Urinary bladder (tissue), 4 donors: ENCODE measurements at places on chromosomes 6 and 20.

DNA sequence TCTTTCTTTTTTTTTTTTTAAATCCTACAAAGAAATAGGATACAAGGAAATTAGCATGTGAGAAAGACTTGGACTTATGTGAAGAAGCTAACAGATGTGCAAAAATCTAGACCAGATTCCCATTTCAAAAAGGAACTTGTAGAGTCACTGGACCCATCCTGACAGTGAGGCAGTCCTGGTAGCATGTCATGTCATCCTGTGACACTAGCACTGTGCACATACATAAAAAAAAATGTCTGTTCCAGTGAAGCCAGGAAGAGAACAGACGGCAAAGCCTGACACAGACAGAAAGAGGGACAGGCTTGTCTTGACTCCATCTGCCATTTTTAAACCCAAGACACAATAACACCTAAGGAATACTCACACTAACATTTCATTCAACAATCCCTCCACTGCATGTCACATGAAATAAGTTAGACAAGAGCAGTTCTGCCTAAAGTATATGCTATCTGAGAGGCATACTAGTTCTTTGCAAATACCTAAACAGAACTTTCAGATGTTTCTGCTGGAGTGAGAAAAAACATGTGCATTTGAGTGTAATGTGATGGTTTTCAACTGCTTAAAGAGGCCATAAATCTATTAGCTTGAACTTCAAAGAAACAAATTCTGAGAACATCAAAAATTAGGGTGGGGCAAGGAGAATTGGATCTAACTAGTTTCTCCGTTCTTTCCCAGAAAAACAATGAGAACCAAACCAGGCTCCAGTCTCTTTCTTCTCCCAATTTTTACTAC, 159.6 kb downstream of the BACH2 start:
- no peak for DNase-seq

DNA sequence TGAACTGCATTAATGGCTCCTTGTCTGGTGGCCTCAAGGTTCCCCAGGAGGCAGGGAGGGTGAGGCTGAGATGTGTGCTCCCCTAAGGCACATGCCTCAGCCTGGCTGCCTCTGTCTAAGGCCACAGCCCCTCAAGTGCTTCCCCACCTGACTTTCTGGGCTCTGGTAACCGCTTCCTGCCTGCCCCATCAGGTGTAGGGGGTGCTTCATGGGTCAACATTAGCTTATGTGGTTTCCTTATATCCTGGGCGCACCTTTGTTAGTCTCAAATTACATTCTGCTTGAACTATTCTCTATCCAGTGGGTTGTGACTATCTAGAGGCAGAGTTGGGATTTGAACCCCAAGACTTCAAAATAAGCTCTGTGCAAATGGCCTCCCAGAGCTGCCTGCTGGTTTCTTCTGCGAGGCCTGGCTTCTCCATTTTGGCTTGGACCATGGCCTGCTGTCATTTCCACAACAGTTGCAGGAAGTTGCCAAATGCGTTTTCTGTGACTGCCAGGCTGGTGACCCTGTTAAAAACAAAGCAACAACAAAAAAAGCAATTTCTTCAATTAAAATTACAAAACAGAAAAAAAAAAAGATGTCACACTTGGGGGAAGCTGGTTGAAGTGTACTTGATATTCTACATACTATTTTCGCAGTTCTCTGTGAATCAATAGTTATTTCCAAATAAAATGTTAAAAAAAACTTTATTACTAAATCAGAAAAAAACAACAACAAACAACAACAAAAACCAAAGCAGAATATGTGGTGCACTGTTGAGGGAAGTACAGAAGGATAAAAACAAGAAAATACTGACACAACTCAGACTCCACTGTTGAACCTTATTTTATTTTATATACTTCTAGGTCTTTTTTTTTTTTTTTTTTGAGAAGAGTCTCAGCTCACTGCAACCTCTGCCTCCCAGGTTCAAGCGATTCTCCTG, 20.0 kb upstream of the ZNFX1 start:
- no peak for DNase-seq

DNA sequence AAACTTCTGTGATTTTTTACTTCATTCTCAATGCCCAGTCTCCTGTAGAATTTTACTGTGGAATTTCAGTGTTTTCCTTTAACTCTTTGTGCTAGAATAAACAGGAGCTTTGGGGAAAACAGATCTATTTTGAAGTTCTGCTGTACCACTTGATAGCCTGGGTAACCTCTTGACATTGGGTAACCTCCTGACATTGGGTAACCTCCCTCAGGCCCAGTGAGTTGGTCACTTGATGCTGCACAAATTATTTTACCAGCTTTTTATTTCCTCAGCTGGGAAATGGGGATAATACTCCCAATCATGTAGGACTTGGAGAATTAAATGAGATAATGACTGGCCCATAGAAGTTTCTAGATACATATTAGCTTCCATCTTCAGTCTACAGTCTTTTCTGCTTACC, 137.3 kb upstream of the TOP1 start:
- DNase-seq, result no peak

- no peak for DNase-seq
Observed at GRCh38 chr6:155454008-155454407, 1.6 kb downstream of the NOX3 start.

DNA sequence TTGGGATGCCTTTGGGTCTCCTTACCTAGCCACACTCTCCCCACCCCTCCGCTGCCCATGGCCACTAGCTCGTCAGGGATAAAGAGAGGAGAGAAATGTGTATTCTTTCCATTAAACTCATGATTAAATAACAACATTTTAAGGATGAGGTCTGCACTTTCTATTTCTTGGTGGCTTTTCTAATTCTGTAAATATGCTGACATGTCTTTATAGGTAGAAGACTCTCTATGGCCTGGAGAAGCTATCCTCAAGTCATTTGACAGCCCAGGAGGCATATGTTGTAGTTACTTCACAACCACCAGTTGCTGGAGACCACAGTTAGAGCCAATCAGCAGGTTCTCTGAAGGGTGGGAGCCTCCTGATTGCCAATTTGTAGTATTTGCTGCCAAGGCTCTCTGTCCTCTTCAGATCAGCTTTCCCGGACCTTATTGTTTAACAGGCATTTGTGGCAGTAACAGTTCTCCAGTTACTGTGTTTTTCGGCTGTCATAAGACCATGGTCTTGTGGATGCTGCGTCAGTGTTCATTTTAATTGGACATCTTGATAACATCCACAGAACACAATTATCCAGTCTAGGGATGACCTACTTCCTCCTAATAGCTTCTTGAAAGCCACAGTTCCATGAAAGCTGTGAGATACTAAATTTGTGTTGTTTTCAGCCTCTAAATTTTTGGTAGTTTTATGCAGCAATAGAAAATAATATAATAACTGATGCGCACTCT, 205.0 kb upstream of the KCNQ5 start:
- no peak for DNase-seq

DNA sequence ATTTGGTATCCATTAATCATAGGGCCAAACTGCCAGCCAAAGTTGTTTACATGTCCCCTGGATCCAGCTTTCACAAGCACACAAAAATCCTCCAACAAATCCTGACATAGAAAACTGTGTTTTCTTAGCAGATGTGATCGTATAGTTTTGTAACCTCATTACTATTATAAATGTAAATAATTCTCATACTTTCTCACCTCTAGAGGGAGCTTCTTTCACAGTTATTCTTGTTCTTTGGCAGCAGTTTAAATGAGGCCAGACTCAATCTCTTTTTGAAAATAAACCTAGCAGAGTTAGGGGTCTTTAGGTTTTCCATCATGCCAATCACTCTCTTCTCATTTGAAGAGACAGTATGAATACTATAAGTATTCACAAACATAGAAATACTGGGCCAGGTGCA, 17.0 kb upstream of the ZNF318 start:
- no peak for DNase-seq

GRCh38 chr6:77987035-77987384, 334.2 kb downstream of the MEI4 start:
- DNase-seq, result no peak

DNA sequence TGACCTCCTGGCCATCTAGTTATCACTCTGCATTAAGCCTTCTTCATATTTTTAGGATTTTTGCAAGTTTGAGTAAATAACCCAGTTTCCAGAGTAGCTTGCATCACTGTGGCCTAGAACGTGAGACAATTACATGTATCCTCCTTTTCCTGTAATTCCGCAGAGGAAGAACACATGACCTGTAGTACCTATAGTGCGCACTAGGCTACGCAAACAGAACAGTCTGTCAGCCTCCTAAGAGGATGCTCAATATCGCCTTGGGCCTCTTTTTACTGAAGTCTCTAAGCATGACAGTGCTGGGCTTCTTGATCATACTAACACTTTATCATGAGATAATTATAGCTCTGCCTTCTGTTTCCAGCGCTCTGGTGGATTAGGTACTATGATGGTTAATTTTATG, 20.2 kb upstream of the NR2E1 start:
- DNase-seq, result no peak

GRCh38 chr20:50149481-50150254, 3.9 kb downstream of the PEDS1 start:
- no peak for DNase-seq

DNA sequence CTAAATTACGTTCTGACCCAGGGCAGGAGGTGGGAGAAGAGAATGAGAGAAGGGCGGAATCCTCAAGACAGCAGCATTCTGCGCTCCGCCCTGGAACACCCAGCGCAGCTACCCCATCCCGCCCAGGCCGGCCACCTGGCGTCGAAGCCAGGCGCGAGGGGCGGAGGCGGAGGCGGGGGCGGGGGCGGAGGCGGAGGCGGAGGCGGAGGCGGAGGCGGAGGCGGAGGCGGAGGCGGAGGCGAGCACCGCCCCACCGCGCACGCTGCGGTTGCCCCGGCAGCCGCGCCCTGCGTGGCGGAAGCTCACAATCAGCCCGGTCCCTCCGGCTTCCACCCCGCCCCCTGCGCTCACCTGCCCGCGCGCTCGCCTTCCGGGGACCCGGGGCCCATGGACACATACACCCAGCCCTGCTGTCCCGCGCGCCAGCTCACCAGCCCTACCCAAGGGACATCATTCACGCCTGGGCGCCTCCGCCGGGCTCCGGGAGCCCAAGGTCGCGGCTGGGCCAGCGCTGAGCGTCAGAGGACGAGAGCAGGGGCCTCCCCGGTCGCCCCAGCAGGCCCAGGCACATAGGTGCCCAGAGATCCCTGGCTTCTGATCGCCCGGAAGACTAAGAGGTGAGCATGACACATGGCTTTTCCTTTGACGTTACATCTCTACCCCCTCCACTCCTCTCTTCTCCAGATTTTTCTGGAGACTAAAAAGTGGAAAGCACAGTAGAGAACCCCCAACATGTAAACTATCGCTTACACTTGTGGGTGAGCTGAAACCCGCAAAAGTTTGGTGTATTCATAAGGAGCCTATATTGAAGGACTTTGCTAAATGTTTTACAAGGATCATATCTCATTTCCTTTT, at the start of gene ANKEF1:
TSS of gene ANKEF1 (plus strand) at position 271 of the 855 bp plus-strand sequence. CDS start 3,315 bp downstream, outside the sequence.
- DNase-seq, result peak; percentile 25

- no peak for DNase-seq
Observed at GRCh38 chr20:4069751-4070150, 54.4 kb upstream of the RNF24 start.

DNA sequence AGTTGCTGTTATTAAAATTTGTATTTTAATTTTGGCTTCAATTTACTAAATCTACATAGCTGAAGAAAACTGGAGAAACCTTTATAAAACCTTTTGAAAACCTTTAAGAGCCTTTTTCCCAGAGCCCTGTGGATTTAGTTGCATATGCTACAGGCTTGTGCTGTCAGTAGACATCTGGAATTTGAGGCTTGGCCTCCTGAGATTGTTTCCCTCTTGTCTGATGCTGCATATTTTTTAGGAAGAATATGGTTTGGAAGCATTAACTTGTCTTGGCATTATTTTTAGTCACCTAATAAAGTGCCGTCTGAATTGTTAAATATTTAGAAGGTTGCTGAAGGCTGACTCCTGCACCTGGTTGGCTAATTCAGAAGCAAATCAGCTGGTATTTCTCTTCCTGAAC, 369.4 kb downstream of the UTRN start:
- no peak for DNase-seq

GRCh38 chr20:38880952-38881735, 45.1 kb upstream of the FAM83D start:
- no peak for DNase-seq

DNA sequence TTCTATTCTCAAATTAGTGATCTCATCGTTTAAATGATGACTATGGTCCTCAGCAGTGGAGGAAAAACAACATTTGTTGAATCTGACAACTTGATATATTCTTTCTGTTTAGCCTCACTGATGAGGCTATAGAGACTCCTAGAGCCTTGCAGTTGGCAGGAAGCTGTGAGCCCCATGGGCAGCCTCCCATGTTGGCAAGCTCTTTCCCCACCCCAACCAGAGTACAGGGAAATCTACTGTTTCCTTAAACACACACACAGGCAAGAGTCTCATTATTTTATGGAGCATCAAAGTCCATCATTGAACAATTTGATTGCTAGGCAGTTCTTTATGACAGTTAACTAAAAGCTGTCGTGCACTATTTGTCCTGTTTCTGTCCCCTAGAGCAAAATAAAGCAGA, 498.2 kb upstream of the CITED2 start:
- DNase-seq, result no peak

DNA sequence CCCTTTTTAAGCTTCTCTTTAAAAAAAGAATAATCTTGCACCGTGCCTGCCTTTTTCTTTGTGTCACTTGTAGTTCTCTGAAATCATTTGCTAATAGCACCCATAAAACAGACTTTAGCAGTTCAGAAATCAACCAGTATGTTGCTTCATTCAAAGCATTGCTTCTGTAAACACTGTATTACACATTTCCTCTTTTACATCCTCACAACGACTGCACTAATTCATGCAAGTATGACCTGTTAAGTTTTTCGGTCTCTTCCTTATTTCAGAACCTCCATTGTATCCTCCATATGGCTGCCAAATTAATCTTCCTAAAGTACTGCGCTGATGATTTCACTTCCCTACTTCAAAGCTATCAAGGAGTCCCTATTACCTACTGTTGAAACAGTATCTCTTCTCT, 142.9 kb upstream of the RNF217 start:
- no peak for DNase-seq

GRCh38 chr6:50141100-50141499, 91.4 kb upstream of the DEFB112 start:
- no peak for DNase-seq

- DNase-seq, result no peak
Observed at GRCh38 chr20:57024849-57025248, 241.6 kb downstream of the BMP7 start.

DNA sequence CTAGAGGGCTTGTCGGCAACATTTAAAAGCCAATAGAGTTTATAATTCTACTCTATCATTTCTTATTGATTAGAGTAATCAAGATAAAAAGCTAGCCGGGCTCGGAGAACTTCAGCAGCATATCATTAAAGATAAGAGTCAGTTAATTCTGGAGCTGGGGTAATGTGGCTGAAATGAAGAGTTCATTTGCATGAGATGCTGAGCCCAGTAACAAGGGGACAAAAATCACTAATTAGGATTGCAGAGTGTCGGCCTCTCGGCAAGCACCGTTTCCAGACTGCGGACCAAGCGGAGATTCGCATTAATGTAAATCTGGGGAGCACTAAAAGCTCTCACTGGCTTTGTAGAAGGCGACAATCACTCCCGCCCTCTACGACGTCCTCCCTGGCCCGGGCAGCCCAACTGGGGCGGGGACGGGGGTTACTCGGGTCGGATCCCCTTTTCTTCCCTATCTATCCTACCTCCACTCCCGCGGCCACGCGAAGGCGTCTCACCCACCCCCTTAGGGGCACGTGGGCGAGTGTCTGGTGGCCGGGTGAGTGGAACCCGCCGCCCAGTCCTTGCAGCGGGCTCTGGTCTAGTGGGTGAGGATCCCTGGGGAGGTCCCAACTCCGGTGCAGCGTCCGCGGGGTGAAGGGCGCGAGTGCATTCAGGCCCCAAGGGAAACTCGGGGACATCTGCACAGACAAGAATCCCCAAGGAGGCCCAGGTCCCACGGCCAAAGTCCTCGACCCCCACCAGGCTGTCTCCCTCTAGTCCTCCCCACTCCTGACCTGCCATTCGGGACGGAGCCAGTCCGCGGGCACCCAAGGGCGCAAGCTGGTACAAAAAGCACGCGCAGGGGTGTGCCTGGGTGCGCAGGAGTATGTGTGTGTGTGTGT, 42.2 kb upstream of the OSTM1 start:
- DNase-seq, result no peak
